Foreskin keratinocyte (primary cell): ENCODE measurements at places on chromosomes 11 and 22.

GRCh38 chr11:62061356-62062222 lies 62.2 kb upstream of the INCENP start:
- DNase-seq: peak; percentile 41

- peak; percentile 52 for DNase-seq
These were observed 4.4 kb downstream of the DCPS start for GRCh38 chr11:126308271-126308671.

DNA sequence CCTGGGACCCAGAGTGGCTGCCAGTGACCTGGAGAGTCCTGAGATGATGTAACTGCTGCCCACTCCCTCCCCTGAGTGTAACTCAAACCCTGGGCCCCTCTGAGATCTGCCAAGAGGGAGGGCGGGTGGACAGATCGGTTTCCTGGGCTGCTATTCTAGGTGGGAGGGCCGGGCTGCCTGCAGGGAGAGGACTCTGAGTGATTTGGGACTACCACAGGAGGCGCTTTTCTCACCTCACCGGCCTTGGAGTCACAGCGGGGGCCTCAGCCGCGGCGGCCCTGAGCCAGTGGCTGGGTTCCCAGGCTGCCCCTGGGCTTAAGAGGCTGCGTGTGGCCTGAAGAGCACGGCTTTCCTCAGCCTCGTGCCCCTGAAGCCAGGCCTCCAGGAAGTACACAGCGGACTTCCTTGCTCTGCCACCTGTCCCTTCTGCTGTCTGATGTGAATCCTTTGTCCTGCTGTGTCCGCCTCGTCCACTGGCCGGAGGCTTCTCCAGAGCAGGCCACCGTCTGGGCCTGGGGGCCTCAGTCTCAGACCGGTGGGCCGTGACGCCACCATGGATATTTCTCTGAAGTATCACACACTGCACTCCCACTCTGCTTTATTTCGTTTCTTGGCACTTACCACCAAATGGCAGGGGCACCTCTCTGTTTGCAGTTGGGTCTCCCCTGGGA lies 11.5 kb downstream of the RELT start:
- DNase-seq: no peak

GRCh38 chr22:37611207-37611606 lies 2.6 kb downstream of the GGA1 start:
- no peak for DNase-seq

GRCh38 chr11:36427079-36427478 lies 83.0 kb downstream of the TRAF6 start:
- DNase-seq: no peak

DNA sequence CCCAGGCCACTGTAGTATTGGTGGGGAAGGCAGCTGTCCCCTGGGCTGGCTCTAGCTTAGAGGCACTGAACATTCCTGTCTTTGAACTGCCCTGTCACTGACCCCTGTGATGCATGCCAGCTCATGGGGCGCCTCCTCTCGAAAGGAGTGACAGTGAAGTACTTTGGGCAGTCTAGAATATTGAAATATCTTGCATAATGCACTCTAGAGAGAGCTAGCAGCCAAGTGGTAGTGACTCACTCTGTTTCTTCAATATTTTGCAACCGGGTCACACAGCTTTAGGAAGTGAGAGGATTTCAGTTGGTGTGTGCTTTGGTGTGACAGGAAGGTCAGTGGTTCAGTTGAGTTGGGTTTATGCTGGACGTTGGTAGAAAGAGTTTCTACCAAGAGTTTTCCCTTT lies 35.5 kb upstream of the ST14 start:
- DNase-seq: peak; percentile 75

DNA sequence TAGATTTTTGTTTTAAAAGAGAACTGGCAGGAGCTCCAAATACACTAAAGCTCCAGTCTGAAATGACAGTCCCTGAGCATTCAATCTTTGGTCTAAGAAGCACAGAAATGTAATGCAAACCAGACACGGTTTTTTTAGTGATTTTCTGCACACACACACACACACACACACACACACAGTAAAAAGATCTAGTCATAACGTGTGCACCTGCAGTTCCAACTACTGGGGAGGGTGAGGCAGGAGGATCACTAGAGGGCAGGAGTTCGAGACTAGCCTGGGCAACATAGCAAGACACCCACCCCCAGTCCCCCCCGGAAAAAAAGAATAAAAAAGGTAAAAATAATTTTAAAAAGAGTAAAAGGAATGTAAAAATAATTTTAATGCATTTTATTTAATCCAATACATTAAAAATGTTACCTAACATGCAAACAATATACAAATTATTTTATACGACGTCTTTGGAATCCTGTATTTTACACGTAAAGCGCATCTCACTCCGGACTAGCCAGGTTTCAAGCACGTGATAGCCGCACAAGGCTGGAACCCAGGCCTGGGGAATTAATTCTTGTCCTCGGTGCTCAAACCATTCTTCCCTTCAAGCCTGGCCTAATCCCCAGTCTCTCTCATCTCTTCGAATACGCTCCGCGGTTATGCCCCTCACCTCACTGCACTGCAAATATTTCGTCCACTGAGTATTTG lies 762 bp upstream of the TBC1D22A start:
- DNase-seq: no peak

GRCh38 chr22:48233586-48233985 lies 1471.1 kb downstream of the TBC1D22A start:
- no peak for DNase-seq

DNA sequence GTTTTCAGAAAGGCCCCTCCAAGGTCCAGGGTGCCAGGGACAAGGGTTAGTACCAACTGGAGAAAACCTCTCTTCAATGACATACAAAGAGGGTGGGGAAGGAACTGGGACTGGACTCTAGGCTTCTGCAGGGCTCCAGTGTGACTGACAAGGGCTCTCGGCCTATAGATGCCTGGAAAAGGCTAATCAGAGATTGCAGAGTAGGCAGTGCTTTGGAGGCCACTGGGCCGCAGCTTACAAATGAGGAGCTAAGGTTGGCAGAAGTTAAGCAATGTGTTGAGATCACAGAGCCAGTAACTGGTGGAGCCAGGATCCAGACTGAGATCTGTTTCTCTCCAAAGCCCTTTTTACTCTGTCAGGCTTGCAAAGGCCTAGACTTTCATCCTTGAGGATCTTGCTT lies 7.4 kb upstream of the DGKZ start:
- no peak for DNase-seq

- no peak for DNase-seq
These were observed 5.3 kb downstream of the ARVCF start for GRCh38 chr22:20011123-20011992.

DNA sequence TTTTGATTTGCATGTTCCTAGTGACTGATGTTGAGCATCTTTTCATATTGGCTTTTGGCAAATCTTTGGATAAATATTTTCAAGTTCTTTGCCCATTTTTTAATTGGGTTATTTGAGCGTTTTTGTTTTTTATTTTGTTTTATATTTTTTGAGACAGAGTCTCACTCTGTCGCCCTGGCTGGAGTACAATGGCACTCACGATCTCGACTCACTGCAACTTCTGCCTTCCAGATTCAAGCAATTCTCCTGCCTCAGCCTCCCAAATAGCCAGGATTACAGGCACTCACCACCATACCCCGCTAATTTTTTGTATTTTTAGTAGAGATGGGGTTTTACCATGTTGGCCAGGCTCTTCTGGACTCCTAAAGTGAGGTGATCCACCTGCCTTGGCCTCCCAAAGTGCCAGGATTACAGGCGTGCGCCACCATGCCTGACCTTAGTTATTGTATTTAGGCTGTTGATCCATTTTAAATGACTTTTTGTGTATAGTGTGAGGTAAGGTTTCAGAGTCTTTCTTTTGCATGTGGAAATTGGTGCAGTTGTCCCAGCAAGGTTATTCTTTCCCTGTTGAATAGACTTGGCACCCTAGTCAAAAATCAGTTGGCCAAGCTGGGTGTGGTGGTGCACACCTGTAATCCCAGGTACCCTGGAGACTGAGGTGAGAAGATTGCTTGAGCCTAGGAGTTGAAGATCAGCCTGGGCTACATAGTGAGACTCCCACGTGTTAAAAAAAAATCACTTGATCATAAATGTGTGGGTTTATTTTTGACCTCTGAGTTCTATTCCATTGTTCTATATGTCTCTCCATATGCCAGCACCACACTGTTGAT lies 23.7 kb upstream of the AIFM3 start:
- no peak for DNase-seq

DNA sequence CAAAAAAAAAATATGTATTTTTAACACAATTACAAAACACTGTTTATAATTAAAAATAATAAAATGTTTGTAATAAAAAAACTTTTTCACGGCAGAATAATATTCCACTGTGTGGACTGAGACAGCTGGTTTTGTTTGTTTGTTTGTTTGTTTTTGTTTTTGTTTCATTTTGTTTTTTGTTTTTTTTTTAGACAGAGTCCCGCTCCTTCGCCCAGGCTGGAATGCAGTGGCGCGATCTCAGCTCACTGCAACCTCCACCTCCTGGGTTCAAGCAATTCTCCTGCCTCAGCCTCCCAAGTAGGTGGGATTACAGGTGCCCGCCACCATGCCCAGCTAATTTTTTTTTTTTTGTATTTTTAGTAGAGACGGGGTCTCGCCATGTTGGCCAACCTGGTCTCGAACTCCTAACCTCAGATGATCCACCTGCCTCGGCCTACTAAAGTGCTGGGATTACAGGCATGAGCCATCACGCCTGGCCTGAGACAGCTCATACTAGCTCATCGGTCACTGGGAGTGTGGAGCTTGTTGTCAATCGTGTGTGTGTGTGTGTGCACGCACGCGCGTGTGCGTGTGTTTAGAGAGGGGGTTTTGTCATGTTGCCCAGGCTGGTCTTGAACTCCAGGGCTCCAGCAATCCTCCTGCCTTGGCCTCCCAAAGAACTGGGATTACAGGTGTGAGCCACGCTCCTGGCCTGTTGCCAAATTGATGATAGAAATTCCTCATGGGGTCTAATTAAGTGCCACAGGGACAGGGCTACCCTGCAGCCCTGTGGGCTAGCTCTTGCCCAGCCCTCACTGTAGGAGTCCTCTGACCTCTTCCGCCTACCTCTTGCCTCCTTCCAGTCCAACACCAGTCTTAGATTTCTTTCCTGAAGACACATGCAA lies 7.2 kb upstream of the AIFM3 start:
- no peak for DNase-seq

DNA sequence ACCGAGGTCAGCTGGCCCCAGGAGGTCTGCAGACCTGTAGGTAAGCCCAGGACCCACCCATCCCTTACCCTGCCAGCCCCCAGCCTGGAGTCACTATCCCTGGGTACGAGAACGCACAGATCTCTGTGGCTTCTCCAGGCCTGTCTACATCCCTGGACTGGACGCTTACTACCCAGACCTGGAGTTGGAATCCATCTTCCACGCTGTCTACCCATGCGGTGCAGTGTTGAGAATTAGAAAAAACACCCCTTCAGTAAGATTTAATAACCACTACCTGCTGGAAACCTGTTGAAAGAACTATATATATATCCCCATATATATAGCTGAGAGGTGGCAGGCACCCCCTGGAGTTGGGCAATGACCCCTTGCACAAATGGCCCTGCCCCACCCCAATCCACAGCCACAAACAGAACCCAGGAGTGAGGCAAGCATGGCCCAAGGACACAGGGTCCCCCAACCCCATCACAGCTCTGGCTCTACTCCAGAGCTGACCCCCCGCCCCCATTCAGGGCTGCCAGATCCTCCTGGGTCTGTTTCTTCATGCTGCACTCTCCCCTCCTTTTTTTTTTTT lies 17.7 kb upstream of the RGL4 start:
- no peak for DNase-seq

DNA sequence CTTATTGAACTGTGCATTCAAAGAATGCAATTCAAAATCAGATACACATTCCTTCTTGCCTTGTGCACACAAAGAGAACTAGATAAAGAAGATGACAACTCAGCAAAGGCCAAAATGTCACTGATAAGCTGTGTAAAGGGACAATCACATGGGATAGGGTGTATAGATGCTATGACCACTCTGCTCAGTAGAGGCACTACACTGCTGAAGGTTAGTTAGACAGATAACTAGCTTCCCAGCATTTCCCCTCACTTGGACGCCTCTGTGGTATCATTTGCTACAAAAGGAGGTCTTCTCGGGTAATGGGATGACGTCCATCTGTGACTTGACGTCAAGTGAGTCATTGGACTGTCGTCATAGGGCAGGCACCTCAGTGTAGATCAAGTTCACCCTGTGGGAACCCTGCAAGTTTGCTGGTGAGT lies 424.9 kb upstream of the CCDC90B start:
- no peak for DNase-seq

DNA sequence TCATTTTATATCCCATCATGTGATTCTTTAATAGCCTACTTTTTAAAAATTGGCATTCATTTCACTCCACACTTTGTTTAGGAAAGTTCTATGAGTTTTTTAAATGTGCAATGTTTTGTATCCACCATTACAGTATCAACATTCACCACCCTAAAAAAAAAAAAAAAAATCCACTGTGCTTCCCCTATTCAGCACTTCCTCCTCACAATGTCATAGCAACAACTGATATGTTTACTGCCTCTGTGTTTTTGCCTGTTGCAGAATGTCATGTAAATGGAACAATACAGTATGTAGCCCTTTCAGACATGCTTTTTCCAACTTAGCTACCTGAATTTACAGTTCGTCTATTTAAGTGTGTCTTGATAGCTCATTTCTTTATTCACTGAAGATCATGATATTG lies 754.2 kb downstream of the FAM181B start:
- no peak for DNase-seq

DNA sequence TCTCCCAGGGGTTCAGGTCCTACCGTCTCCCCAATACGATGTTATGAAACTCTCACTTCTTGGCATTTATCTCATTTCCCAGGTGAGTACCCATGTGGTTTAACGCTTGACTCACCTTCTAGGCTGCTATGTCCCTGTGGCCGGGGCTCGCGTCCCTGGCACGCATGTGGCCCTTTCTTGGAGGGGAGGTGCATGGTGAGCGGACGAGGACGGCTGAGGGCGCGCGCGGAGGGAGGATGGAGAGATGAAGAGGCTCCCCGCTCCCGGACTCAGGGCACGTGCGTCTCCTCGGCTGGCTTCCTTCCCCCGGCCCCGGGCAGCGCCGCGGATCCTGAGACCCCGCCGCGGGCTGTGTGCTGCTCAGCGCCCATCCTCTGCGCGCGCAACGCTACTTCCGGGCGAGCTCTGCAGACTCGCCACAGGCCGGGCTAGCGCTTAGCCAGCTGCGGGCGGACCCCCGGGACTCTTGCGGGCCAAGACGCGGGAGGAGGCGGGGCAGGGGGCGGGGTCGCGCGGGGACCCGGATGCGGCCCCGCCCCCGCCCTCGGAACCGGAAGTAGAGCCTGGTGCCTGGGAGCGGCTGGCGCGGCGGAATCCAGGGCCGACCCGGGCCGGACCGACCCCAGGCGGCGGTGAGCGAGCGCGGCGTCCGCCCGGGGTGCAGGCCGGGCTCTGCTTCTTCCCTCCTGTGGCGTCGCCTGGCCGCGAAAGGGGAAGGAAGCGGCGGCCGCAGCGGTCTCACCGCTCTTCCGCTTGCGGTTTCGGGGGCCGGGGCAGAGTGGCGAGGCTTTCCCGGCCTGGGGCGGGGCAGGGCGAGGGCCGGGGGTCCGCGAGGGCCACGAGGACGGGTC lies at the start of gene CTTN:
CTTN (plus strand) TSS at position 547 of the 851 bp plus-strand sequence. CDS start 8,769 bp downstream, outside the sequence.
- DNase-seq: peak; percentile 78

GRCh38 chr11:73374151-73374550 lies 2.0 kb upstream of the RELT start:
- DNase-seq: no peak

GRCh38 chr11:10139656-10140055 lies 154.4 kb downstream of the SBF2 start:
- DNase-seq: peak; percentile 87

GRCh38 chr11:118057251-118058145 lies 19.4 kb upstream of the TMPRSS4 start:
- DNase-seq: no peak
